ENCODE measurements at places on chromosomes 2 and 18. TPM values are rescaled to one million over a fixed set of nuclear protein-coding genes. Genes with fewer than 3 reads are reported as not detected.

The L3MBTL4 gene
- total RNA-seq = 0.23 TPM

DNA sequence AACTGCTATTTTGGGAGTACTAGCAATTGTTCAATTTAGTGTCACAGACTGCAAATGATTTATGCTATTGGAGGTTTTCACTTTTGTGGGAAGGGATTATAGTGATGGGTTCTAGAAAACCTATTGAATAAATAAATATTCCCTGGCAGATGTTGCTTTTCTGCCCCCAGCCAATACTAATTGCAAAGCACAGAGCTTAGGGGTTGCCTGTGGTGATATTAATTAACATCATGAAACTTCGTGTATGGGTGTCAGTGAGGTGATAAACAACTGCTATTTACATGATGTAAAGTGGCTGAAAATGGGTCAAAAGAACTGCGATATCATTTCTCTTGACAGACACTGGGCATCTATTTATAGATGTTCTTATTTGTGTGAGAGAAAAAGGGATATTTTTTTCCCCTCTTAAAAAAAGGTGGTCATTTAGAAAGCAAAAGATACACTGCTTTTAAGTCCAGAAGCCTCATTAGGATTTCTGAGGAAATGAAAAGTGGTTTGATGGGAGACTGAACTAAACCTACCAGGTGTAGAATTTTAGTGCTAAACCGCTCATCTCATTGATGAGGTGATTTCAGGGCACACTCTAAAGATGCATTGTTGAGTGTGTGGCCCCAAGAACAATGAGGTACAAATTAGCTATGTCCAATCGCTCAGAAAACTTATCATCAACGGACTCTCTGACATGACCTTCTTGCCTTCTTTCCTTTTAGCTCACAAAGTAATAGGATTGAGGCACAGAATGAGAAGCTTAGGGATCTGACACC, 116.7 kb upstream of the CHST9 start:
- no peak overlapping the region for H3K4me3 ChIP-seq
- no peaks in the 10 kb centered on the region for H3K4me1 ChIP-seq
- H3K27me3 ChIP-seq = no peaks in the 10 kb centered on the region
- H3K27ac ChIP-seq = no peak overlapping the region
- no peaks in the 10 kb centered on the region for H3K36me3 ChIP-seq

The ADRA2B gene
- total RNA-seq = 0.12 TPM

GRCh38 chr2:226337941-226338600, 461.5 kb downstream of the IRS1 start:
- H3K36me3 ChIP-seq = no peaks in the 10 kb centered on the region
- DNase-seq = no peak
- H3K27ac ChIP-seq = no peak overlapping the region
- H3K4me3 ChIP-seq = no peak overlapping the region

The LONRF2 gene
- total RNA-seq = not detected

The TEKT4 gene
- total RNA-seq = not detected

- H3K27ac ChIP-seq = no peak overlapping the region
- no peaks in the 10 kb centered on the region for H3K4me1 ChIP-seq
- H3K36me3 ChIP-seq = no peaks in the 10 kb centered on the region
- no peak for DNase-seq
- H3K27me3 ChIP-seq = no peaks in the 10 kb centered on the region
These were observed 124.8 kb upstream of the NYAP2 start for GRCh38 chr2:225274751-225275150.

- H3K27ac ChIP-seq = no peak overlapping the region
- no peaks in the 10 kb centered on the region for H3K4me1 ChIP-seq
- no peaks in the 10 kb centered on the region for H3K27me3 ChIP-seq
- no peak overlapping the region for H3K4me3 ChIP-seq
These were observed 12.3 kb downstream of the TRPM8 start for GRCh38 chr2:233929352-233930022.

- no peak overlapping the region for H3K27ac ChIP-seq
- DNase-seq = no peak
- 0 out of 2 replicates have a peak, but pooled peaks cover 1% of the 10 kb centered on the region for H3K36me3 ChIP-seq
- no peaks in the 10 kb centered on the region for H3K27me3 ChIP-seq
- H3K4me3 ChIP-seq = no peak overlapping the region
These were observed 53.2 kb downstream of the ANO7 start for GRCh38 chr2:241241669-241242068.

- H3K27ac ChIP-seq = no peak overlapping the region
- peaks cover 7% of the 10 kb centered on the region for H3K4me1 ChIP-seq
- H3K36me3 ChIP-seq = no peaks in the 10 kb centered on the region
These were observed 124.2 kb downstream of the FSIP2 start for GRCh38 chr2:185862657-185863398.

- no peak for DNase-seq
- no peak overlapping the region for H3K4me3 ChIP-seq
- H3K27ac ChIP-seq = no peak overlapping the region
- H3K27me3 ChIP-seq = no peaks in the 10 kb centered on the region
These were observed 144.2 kb upstream of the PARD3B start for GRCh38 chr2:204401114-204401513.

The CACNB4 gene
- 1.00 TPM for total RNA-seq

Measured in Caco-2 (cell line).